Epithelial cell of alveolus of lung (primary cell): ENCODE measurements at places on chromosomes 12 and 14. TPM values are rescaled to one million over a fixed set of nuclear protein-coding genes. Genes with fewer than 3 reads are reported as not detected.

CAPZA3 gene
- total RNA-seq, result not detected in 2 replicates

TNS2 gene
- 44.6 and 127 TPM in 2 replicates for total RNA-seq

SERPINA12 gene
- not detected in 2 replicates for total RNA-seq

TXNRD1 gene
- total RNA-seq, result 196 and 279 TPM in 2 replicates

KRT81 gene
- 0.64 and 1.6 TPM in 2 replicates for total RNA-seq

CCT2 gene
- 115 and 257 TPM in 2 replicates for total RNA-seq

MGST1 gene
- 171 and 222 TPM in 2 replicates for total RNA-seq

TM9SF1 gene
- 67.5 and 79.2 TPM in 2 replicates for total RNA-seq

CYP46A1 gene
- not detected in 2 replicates for total RNA-seq

OAS1 gene
- total RNA-seq, result 6.5 TPM in 1 of 2 replicates, not detected in the other

FAM186B gene
- total RNA-seq, result under 0.01 and 0.32 TPM in 2 replicates

PIP4K2C gene
- 11.4 and 18.5 TPM in 2 replicates for total RNA-seq

ANKRD33 gene
- total RNA-seq, result 0.13 and 0.24 TPM in 2 replicates

NGB gene
- not detected in 2 replicates for total RNA-seq

GRIN2B gene
- total RNA-seq, result not detected in 2 replicates

SLC39A5 gene
- total RNA-seq, result not detected in 2 replicates

NEDD8 gene
- 189 and 190 TPM in 2 replicates for total RNA-seq

CINP gene
- 41.0 and 41.1 TPM in 2 replicates for total RNA-seq

INHBC gene
- total RNA-seq, result not detected in 2 replicates

BHLHE41 gene
- total RNA-seq, result 0.72 and 3.1 TPM in 2 replicates

FCF1 gene
- 26.4 and 31.5 TPM in 2 replicates for total RNA-seq

PRKAB1 gene
- 11.2 and 23.6 TPM in 2 replicates for total RNA-seq

TPPP2 gene
- not detected in 2 replicates for total RNA-seq

FAM90A1 gene
- total RNA-seq, result 0.13 and 0.80 TPM in 2 replicates

TAS2R43 gene
- total RNA-seq, result 0.13 TPM in 1 of 2 replicates, not detected in the other

LPAR5 gene
- total RNA-seq, result 0.65 TPM in 1 of 2 replicates, not detected in the other

DACT1 gene
- 4.7 and 23.8 TPM in 2 replicates for total RNA-seq

ZNF891 gene
- total RNA-seq, result 0.39 and 1.6 TPM in 2 replicates

CSRNP2 gene
- 17.9 and 19.1 TPM in 2 replicates for total RNA-seq

ULK1 gene
- 6.5 and 26.6 TPM in 2 replicates for total RNA-seq

ZFYVE26 gene
- 8.1 and 9.5 TPM in 2 replicates for total RNA-seq
